ENCODE measurements at places on chromosomes 16 and 17.

DNA sequence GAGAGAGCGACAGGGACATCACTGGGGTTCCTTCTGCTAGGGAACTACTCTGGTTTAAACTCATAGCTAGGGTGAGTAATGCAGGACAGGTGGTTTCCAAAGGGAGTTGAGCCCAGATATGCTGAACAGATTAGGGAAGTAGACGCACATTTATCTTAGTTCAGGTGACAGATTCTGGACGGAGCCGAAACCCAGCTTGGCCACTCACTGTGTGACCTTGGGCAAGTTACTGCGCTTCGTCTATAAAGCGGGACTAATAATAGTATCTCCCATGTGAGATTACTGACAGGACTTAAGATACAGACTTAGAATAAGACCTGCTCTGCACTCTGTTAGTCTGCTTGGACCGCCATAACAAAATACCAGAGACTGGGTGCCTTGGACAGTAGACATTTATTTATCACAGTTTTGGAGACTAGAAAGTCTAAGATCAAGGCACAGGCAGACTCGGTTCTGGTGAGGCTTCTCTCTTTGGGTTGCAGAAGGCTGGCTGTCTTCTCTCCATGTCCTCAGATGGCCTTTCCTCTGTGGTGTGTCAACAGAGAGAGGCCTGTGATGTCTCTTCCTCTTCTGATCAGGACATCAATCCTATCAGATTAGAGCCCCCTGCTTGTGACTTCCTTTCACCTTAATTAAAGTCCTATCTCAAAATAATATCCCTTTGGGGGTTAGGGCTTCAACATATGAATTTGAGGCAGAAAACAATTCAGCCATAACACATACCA lies 12.1 kb downstream of the SCNN1G start:
- no peak for DNase-seq

DNA sequence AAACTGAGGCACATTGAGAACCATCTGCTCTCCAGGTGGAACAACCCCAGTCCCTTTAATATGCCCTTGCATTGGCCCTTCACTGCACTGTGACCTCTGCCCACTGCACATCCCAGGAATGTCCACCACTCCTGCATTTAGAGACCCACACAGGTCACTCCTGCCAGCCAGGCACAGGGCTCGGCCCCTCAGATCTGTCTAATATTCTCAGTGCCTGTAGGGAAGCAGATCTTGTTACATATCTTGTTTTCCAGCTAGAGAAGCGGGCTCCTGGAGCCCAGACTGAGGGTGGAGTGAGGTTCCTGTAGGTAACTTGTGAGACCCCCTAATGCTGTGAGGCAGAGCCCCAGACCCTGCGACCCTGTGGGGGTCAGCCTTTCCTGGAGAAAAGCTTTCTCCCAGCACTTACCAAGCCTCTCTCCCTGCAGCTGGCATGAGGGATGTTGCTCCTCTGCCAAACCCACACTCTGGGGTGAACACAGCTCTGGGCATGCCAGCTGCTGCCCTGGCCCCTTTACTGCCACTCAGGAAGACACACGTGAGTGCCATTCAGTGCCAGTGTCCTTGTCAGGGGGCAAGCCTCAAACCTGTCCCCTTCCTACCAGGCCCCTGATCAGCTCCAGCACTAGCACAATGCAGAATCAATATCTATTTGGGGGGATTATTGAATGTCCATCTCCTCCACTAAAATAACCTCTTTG lies 40.3 kb upstream of the CRHR1 start:
- no peak for DNase-seq

- no peak for DNase-seq
Observed at GRCh38 chr17:992933-993332, 4.0 kb upstream of the TIMM22 start.

GRCh38 chr17:60712675-60713074 lies 35.0 kb downstream of the BCAS3 start:
- DNase-seq = no peak

- DNase-seq = no peak
Observed at GRCh38 chr17:41428591-41429291, 4.4 kb upstream of the KRT37 start.

GRCh38 chr17:50181144-50181543 lies 15.3 kb downstream of the SGCA start:
- DNase-seq = no peak

DNA sequence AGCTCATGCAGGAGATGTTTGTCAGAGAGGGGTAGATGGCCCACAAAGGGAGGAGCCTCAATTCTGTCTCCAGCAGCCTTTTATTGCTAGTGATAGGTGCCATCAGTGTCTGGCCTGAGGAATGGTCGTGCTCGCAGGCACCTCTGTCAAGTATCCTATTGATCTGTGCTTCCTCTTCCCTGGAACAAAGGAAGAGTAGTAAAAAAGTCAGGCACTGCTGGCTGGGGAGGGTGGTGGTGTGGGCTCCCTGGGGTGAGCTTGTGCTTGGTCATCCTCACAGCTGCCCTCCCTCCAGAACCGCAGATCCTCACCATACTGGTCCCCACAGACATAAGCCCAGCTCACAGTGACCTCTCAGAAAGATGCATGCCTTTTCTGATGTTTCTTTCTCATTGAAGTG lies 15.0 kb upstream of the SALL1 start:
- no peak for DNase-seq

DNA sequence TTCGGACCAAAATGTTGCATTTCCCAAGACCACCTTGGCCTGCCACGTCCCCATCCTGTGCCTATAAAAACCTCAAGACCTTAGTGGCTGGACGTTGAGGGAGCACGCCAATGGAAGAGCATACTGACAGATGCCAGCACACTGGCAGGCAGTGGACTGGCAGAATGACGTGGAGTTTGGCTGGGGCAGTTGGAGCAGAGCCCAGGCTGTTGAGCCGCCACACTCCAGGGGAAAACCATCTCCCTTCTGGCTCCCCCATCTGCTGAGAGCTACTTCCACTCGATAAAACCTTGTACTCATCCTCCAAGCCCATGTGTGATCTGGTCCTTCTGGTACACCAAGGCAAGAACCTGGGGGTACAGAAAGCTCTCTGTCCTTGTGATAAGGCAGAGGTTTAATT lies 494.1 kb downstream of the CDH11 start:
- peak; percentile 48 for DNase-seq

DNA sequence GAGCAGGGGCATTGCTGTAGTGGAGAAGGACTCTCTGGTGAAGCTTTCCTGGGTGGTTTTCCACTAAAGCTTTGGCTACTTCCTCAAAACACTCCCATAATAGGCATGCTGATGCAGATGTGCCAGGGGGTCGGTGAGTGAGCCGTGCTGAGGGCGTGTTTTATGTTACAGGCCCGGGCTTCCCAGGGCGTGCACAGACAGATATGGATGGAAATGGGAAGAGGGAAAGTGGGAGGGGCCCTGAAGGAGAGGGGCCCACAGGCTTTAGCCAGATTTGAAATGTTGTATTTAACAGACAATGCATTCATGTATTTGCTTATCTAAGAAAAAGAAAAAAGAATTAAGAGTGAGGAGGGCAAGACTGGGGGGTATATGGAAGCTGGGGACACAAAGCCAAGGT lies 56.3 kb downstream of the IL21R start:
- DNase-seq = no peak

GRCh38 chr17:48981927-48982539 lies 13.6 kb upstream of the GIP start:
- no peak for DNase-seq

DNA sequence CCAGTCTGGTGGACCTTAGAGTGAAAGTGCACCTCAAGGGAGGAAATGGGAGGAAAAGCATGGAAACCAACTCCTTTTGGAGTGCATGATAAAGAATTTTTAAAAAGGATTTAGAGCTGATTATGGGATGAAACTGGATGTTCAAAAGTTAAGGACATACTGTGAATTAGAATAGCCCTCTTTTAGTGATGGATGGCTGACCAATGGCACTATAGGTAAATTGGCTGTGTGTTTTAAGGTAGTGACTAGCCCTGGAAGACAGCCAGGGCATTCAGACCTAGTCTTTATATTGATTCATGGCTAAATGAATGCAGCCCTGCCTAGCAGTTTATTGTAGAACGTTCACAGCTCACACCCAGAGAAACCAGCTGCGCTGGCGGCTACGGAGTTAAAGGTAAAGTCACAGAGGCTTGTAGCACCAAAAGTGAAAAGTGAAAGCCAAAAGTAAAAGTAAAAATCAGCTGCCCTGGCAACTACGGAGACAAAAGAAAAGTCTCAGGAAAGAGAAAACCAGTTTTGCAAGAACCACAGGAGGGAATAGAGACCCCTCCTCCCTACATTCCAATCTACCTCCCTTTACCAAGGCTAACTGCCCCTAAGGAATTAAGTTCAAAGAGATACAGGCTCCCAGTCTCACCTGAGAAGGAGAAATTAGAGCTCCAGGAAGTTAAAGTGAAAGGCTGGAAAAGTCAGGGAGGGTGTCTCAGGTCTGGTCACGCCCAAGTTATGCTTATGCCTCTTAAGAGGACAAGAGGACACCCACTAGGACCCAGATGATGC lies 21.8 kb downstream of the ACSM1 start:
- DNase-seq = no peak

DNA sequence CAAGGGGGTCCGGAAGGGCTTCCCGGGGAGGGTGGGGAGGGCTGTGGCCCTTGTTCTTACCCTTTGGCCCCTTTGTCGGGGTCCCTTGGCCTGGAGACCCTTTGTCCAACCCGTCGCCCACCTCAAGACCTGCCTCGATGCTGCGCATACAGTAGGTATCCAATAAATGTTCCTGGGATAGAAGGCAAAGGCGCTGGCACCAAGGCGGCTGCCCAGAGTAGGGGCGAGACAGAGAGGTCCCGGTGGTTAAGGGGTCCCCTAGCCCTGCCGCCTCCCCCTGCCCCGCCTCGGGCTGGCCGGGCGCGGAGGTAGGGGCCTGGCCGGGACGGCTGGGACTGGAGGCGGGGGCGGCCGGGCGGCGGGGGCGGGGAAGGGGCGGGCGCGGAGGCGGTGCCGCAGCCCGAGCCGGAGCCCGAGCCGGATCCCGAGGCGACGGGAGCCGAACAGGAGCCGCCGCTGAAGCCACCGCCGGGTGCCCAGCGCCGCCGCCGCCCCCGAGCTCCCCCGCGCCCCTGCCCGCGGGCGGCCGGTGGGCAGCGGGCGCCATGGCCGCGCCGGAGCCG lies at the start of gene NHERF2:
Gene NHERF2 (plus strand): TSS at position 442 of the 563 bp plus-strand sequence. CDS start 104 bp downstream, at position 546.
- DNase-seq = no peak

DNA sequence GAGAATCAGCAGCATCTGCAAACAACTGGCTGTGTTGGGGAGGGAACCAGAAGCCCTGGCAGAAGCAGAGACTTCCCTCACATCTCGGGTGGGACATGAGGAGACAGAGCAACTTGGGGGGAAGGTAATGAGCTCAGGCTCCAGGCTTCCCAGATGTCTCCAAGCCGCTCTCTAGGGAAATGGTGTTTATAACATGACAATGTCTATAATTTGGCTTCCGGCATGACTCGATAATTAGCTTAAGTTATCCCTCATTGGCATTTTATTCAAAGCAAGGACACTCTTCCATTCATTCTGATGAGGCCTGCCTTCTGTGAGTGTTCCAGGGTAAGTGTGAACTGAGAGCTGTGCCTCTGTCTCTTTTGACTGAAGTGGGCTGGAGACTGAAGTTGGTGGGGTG lies 14.7 kb upstream of the MLLT6 start:
- DNase-seq = no peak

GRCh38 chr17:55386796-55387332 lies 34.8 kb downstream of the MMD start:
- DNase-seq = no peak

DNA sequence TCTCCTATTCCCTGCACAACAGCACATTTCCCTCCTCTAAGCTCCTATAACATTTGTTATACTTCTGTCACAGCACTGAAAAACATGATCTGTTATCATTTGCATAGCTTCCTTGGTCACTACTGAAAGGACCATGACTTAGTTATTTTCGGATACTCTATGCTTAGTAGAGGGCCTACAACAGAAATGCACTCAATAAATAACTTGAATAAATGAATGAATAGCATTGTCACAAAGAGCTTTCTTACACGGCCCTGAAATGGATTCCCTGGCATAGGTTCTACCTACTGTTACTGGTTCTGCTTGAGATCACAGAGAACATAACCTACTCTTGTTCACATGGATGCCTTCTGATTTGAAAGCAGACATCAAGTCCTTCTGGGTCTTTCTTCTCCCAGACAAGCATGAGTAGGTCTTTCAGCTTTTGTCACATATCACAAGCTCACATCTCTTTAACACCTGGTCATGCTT lies 41.6 kb downstream of the MYO1D start:
- no peak for DNase-seq

- DNase-seq = no peak
Observed at GRCh38 chr17:17022011-17022410, 20.2 kb upstream of the MPRIP start.

GRCh38 chr17:41937970-41938954 lies 7.8 kb downstream of the ODAD4 start:
- DNase-seq = no peak

DNA sequence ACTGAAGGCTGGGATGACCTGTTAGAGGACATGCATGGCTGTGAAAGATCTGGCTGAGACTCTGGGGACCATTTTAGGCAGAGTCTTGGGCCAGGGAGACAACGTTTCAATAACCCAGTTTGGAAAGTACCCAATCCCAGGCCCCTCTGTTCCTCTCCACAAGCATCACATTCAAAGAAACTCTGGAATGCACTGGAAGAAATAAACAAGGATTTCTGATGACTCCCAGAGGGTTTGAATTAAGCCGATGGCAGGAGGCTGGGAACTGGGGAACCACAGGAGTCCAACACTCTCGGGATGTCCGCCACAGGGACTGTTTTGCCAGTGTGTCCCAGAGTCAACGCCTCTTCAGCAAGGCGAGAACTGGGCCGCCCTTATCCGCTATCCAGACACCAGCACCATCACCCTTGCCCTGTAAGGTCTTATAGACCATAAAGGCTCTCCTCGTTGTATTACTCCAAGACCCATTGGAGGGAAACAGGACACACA lies 3.3 kb downstream of the PMP22 start:
- DNase-seq = no peak

GRCh38 chr17:64635647-64636305 lies 26.3 kb downstream of the SMURF2 start:
- no peak for DNase-seq

GRCh38 chr16:89308391-89309333 lies 91.2 kb downstream of the ZNF778 start:
- DNase-seq = no peak

DNA sequence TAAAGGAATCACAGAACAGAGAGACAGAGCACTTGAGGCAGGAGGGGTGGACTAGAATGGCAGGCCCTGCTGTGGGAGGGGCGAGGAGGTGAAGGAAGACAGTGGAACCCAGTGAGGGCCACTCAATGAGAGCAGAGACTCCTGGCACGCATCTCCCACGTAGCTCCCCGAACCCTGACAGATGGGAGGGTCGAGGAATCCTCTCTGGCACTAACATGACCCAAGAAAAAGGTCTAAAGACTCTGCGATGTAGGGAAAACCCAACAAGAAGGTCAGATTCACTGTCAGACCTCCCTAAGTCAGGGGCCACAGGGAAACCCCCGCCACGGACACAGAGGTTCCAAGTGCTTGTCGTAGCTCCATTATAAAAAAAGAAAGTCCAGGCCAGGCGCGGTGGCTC lies 15.0 kb downstream of the ZDHHC7 start:
- DNase-seq = no peak
